Endothelial cell (in vitro differentiated cells): ENCODE measurements at places on chromosomes 1 and 21.

GRCh38 chr1:73096841-73097240 is 814.5 kb upstream of the NEGR1 start:
- no peak for DNase-seq

GRCh38 chr1:245666412-245666811 is 511.6 kb downstream of the KIF26B start:
- no peak for DNase-seq

- DNase-seq: no peak
Measured at GRCh38 chr1:234336359-234336758, 36.9 kb upstream of the COA6 start.

DNA sequence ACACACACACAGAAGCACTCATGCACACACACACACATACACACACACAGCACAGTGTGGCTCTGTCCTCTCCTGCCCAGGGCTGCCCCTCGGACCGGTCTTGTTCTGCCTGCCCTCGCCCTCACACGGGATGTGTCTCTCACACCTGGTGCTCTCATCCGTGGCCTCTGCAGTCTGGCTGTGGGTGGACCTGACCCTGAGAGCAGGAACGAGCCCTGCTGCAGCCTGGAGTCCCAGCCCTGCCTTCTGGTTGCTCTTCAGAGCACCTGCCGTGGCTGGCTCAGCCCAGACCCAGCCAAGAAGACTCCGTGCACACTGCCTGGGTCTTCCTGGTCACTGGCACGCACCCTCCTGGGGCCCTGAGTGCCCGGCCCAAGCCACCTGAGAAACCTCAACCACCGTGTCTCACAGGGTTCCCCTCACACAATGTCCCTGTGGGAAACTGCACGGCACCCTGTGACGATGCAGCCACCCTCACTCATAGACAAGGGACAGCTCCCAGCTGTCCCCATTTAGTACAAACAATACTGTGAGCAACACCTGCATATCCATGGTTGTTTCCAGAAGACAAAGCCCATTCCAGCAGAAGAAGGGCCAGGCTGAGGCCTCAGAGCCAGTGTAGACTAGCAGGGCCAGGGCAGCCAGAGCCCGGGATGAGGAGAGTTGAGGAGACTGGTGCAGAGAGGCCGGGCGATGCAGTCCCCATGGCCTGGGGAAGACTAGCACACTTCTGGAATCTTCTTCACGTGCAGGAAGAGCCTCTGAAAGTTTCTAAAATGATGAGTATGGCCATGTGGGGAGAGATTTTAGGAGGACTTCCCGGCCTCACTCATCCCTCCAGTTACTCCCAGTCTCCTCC is 234.0 kb downstream of the NPHP4 start:
- DNase-seq: no peak
